Stimulated activated CD4-positive, alpha-beta T cell treated with anti-CD3 and anti-CD28 coated beads, Interleukin-12 subunit alpha, Interleukin-12 subunit beta, amount 100 ng/mL, for 24 hours (primary cell): ENCODE measurements at places on chromosomes 2 and 18.

GRCh38 chr18:47868744-47869143 is 61.7 kb downstream of the SMAD2 start:
- DNase-seq = no peak

- no peak for DNase-seq
Measured at GRCh38 chr2:103921161-103921560, 932.8 kb upstream of the POU3F3 start.

DNA sequence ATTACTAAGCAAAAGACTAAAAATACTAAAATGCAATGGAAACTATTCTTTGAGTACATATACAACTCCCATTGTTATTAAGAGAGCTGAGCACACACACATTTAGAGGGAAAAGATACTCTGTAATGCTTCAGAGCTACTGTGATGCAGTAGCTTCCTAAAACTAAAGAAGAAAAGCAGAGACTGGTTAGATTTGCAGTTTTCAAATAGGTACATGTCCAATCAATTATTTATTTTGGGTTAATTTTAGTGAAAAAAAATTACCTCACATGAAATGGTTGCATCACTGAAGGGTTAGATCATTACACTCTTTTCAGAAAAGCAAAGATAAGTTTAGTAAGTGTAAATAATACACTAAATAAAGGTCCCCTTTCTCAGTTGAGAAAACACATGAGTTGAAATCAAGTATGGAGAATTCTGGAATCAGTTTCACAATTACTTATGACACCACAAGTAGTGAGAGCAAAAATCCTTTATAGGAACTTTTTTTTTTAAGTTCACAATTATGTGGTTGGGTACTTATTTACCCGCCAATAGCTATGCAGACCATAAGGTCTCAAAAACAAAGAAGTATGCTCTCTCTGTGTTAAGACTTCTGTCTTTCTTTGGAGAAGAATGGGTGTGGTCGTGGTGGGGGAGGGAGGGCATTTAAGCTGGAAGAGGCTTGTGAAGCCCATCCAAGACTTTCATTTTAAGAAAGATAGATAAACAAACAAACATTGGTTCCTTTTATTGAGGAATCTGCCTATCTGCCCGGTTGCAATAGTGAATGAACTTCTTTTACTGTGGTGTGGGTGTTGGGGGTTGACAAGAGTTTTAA is 25.3 kb upstream of the SERTAD2 start:
- no peak for DNase-seq

GRCh38 chr2:146506851-146507250 is 1338.0 kb upstream of the ACVR2A start:
- DNase-seq = no peak

GRCh38 chr2:53880756-53881155 is 21.0 kb upstream of the GPR75 start:
- no peak for DNase-seq

GRCh38 chr2:149627111-149627801 is 39.7 kb upstream of the MMADHC start:
- no peak for DNase-seq

GRCh38 chr2:120319686-120320317 is 26.1 kb upstream of the INHBB start:
- no peak for DNase-seq

- no peak for DNase-seq
Measured at GRCh38 chr2:16658076-16658739, 7.4 kb downstream of the CYRIA start.

DNA sequence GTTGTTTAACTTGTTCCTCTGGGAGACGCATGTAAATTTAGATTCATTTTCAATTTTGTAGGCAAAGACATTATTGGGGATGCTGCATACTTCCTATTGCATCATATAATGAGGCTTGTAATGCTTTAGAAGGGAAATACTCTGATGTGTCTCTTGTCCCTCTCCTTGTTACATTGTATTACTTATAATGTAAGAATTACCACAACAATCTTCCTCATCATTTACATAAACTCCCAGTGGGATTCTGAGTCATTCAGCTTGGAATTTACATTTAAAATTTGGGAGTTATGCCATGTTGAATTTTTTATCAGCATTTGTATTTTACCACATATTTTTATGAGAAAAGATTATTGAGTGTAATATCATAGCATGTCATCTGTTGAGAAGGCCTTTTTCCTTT is 963.4 kb upstream of the NRXN1 start:
- DNase-seq = no peak

- no peak for DNase-seq
Measured at GRCh38 chr2:67581751-67582150, 184.6 kb downstream of the ETAA1 start.

GRCh38 chr18:27585602-27586173 is 400.6 kb upstream of the CHST9 start:
- no peak for DNase-seq

GRCh38 chr2:37637985-37638384 is 33.5 kb downstream of the CDC42EP3 start:
- DNase-seq = no peak

- DNase-seq = no peak
Measured at GRCh38 chr2:126676221-126677175, 20.5 kb downstream of the GYPC start.

DNA sequence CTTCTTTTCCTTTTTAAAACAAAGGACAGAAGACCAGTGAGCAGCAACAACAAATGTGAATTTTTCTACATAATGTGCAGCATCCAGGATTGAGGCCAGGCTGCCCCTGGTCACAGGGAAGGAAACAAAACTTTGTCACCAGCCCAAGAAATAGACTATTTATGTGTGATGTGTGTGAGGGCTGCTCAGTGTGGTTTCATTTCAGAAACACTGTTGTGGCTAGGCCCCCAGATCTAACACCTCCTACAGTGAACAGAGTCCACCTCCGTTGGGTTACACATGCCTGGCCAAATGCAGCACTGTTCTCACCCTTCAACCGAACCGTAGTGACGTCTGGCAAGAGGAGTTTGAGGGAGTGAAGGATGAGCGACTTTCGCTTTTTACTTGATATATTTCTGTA is 146.3 kb upstream of the RIOK3 start:
- no peak for DNase-seq

DNA sequence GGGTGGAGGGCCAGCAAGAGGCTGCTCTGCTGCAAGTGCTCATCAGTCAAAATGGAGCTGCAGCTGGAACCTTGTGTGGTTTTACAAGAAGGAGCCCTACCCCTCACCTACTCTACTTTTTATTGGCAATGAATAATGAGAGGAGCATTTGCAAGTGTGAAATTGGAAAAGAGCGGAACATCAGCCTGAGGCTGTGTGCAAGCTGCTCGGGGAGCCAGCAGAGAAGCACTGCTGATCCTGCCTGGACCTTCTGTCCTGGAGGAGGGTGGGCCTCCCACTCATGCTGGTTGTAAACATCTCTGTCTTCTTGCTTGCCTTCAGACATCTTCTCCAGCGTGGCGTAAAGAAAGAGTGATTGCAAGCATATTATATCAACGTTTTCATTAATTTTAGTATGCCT is 256.2 kb downstream of the DLGAP1 start:
- DNase-seq = no peak

- no peak for DNase-seq
Measured at GRCh38 chr2:170739048-170739447, 23.9 kb downstream of the SP5 start.

DNA sequence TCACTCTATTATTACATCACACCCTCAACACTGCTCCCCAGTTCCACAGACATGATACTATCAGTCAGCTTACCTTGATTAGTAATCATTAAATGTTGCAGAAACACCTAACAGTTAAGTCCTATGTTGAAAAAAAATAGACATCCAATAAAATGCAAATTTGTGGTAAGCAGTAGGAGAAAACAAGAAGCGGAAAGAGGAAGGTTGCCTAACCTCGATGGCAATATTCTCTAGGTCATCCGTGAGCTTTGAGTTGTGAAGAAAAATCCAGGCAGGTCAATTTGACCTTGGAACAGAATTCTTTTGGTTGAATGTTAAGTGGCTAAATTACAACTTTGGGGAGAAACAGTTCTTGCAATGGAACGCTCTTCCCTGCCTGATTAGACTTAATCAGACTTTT is 264.4 kb downstream of the AFF3 start:
- DNase-seq = no peak

- no peak for DNase-seq
Measured at GRCh38 chr2:224524657-224525056, 60.5 kb downstream of the CUL3 start.

DNA sequence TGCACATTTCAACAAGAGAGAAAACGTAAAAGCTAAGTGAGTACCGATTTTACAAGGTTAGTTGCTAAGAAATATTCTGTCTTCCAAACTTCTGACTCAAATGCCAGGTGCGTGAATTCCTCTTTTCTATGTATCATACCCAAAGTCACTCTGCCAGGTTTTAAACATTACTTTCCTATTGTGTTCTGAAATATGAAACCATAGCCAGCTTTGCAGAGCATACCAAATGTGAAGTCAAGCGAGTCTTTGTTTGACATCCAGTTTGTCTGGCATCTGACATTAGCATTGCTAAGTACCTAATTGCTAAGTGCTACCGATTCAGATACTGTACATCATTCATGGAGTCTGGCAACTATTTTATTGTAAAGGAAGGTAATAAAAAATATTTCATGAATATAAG is 321.9 kb upstream of the GALNT5 start:
- no peak for DNase-seq

GRCh38 chr2:240642806-240643092 is 17.5 kb downstream of the GPR35 start:
- no peak for DNase-seq

DNA sequence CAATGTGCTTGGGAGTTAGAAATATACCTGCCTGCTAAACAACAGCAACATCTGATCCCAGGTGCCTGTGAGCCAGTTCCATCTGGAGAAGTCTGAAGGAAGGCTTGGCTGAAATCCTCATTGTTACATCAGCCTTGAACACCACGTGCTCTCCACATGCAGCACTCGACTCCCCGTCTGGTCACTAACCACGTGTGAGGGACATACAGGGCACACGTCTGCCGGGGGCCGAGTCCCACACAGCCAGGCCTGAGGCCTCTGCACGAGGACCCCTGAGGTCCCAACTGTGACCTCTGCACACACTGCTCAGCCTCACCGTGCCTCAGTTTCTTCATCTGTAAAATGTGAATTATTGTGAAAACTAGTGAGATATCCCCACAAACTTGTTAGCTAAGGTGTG is 236.5 kb upstream of the SALL3 start:
- DNase-seq = no peak

DNA sequence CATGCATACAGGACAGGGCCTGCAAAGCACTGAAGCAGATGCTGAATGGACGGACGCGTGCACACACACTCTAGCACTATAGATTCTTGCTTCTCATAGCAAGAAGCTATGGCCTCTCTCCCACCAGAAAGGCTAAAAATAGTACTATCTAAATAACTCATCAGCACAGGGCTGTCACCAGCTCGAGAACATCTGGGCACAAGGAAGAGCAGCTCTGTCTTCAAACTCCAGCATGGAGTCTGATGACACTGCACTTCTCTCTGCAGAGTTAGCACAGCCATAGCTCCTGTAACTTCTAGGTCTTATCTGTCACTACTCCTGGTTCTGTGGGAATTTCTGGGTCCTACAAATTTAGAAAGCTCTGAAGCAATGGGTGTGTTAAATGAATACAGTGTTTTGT is 123.5 kb downstream of the MYO5B start:
- DNase-seq = no peak

GRCh38 chr2:9231291-9232165 is 24.9 kb downstream of the ASAP2 start:
- DNase-seq = no peak

DNA sequence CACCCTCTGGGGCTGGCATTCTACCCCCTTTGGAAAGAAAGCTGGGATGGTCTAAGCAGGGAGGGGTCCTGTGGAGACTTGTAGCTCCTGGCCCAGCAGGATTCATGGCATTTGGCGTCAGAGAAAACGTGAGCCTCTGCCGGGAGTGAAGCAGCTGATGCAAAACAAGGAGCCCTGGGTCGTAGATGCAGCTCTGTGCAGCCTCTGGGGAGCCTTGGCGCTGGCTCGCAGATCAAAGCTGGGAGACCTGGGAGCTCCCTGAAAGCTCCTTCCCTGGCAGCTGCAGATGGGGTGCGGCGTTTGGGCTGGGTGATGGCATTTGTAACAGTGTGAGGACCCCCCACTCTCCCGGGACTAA is 148.3 kb downstream of the KLHL29 start:
- DNase-seq = no peak

DNA sequence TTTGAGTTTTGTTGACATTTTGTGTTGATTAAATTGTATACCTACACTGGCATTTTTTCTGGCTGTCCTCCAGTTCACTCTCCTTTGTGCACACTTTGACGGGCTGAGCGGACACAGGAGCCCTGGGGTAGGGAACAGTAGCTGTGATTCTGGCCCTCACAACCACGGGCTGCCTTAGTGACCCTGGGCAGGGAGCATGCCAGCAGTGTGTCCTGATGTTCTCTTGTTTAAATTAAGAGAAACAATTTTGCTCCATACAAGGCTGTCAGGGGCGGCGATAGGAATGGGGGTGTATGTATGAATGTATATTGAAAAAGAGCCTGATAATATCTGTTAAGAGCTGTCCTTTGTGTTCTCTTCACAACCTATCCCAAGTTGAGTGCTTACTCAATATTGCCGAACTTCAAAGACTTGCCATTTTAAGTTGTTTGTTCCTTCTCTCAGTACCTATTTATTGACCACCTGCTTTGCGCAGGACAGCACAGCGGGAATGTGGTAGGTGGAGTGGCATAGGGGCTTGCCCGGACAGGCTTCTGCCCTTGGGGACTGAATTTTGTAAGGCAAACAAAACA is 103.7 kb upstream of the EML6 start:
- no peak for DNase-seq

GRCh38 chr18:6537475-6537874 is 122.8 kb upstream of the L3MBTL4 start:
- DNase-seq = no peak

DNA sequence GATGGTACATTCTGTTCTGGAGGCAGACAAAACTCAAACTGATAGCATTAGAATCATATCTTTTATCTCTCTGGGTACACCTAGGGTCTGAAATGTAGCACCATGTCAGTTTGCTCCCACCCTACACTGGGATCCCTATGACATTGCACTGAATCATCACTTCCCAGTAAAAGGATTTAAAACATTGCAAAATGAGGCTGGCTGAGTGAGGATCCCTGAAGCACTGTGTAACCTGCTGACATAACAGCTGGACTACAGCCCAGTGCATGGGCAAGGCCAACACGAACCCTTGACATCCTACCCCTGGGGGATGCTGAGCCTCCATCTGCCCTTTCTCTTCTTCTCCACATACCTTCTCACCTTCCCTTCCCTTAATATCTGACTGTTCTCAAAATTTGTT is 253.2 kb downstream of the TTC32 start:
- no peak for DNase-seq

DNA sequence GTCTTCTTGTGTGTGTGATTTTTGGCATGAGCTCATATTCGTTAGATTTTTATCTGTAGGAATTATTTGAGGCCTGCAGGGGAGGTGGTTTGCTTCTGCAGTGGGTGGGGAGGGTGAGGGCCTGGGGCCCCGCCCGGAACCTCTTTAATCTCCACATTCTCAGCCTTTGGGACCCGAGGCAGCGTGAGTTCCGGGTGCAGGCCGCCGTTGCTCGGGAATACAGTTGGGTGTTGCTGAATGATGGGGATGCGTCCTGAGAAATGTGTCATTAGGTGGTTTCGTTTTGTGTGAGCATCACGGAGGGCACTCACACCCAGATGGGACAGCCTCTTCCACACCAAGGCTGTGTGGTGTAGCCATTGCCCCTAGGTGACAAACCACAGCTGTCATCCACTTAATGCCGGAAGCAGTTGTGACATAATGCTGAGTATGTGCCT is 13.7 kb upstream of the GAL3ST2 start:
- DNase-seq = no peak

GRCh38 chr2:43197588-43197896 is 28.9 kb downstream of the ZFP36L2 start:
- DNase-seq = no peak
